ENCODE measurements at places on chromosomes 5 and 9. TPM values are rescaled to one million over a fixed set of nuclear protein-coding genes. Genes with fewer than 3 reads are reported as not detected.

DNA sequence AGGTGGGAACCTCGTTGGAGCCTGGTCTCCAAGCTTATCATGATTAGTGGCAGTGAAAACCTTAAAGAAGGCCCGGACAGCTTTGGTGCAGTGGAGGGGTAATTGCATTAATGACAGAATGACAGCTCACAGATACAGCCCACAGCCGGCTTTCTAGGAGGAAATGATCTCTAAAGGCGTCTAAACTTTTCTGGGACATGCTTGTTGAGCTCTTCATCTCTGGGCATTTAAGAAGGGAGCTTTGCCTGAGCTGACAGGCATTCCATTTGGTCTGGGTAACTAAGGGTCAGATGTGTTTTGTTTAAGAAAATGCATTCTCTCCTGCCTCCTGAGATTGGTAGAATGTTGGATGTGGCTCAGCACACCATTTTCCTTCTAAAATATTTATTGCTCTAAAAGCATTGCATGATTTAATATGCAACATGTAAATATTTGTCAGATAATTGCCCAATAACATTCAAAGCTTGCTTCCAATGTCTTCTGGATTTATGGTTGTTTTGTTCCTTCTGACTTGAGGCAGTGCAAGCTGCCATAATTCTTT lies 4.0 kb downstream of the ANKRD33B start:
- DNase-seq: no peak

DNA sequence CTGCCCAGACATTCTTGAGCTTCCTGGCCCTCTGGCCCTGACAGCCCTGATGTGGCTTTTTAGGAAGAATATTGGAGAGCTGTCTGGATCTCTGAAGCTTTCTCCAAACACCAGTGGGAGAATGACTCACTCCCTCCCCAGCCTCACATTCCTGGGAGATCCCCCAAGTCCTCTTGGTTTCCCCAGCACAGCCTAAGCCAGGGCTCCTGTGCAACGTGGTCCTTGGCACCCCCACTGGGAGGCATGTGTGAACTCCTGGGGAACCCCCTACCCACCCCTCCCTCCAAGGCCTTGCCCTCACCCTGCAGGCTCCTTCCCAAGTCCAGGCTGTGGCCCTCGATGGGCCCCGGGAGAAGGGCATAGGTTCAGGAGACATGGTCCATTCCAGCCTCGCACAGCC lies 12.7 kb downstream of the GLIPR2 start:
- DNase-seq: no peak

DNA sequence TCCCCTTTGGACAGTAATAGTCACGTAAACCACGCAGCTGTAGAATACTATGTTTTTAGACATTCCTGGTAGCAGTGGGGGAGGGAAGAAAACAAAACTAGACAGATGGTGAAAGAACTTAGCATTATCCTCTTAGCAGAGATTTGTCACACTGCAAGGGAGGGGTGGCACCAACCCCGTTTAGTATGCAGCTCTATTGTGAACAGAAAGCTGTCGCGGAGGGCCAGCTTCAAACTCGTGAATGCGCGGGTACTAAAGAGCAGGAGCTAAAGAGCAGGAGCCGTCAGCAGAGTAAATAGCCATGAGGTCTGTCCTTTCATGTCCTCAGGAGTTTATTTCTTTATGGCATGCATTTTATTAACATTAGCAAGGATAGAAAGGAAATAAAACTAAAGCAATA lies 141.9 kb upstream of the SLC12A2 start:
- no peak for DNase-seq

FGF18 gene
- 0.18 TPM for total RNA-seq

CFAP157 gene
- total RNA-seq: not detected
